ENCODE measurements at places on chromosomes 6 and 20.

GRCh38 chr6:3803627-3804468 is 45.3 kb upstream of the FAM50B start:
- peak; percentile 89 for DNase-seq

- no peak for DNase-seq
Observed at GRCh38 chr6:54879188-54879985, 32.8 kb downstream of the FAM83B start.

- no peak for DNase-seq
Observed at GRCh38 chr6:71279740-71280139, 8.9 kb upstream of the OGFRL1 start.

DNA sequence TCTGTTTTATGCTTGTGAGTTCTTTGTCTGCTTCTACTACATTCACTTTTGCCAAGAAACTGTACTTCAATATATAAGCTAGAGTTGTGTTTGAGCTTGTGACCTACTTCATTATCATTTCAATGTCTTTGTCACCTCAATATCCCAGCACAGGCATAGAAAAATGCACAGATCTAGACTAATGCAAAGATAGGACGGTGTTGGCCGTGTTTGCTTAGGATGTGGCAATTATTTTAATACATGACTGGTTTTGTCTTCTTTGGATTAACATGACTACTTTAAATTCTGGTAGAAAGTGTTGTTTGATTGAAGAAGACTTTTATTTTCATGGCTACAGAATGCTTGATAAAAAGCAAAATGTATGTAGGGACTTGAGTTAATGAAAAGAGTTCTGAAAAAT is 1075.0 kb upstream of the GJE1 start:
- DNase-seq: no peak
